ENCODE measurements at places on chromosomes 5 and 9.

GRCh38 chr5:166262395-166262794 lies 2029.0 kb upstream of the WWC1 start:
- DNase-seq, result no peak

GRCh38 chr9:105293408-105293807 lies 49.0 kb downstream of the SLC44A1 start:
- DNase-seq, result no peak

DNA sequence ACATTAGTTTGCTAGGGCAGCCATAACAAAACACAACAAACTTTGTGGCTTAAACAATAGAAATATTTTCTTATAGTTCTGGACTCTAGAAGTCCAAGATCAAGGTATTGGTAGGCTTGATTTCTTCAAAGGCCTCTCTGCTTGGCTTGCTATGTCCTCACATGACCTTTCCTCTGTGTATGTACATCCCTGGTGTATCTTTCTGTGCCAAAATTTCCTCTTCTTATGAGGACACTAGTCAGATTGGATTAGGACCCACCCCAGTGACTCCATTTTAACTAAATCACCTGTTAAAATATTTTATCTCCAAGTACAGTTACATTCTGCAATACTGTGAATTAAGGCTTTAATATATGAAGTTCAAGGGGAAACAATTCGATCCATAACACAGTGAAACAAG lies 168.9 kb upstream of the CCNH start:
- no peak for DNase-seq

DNA sequence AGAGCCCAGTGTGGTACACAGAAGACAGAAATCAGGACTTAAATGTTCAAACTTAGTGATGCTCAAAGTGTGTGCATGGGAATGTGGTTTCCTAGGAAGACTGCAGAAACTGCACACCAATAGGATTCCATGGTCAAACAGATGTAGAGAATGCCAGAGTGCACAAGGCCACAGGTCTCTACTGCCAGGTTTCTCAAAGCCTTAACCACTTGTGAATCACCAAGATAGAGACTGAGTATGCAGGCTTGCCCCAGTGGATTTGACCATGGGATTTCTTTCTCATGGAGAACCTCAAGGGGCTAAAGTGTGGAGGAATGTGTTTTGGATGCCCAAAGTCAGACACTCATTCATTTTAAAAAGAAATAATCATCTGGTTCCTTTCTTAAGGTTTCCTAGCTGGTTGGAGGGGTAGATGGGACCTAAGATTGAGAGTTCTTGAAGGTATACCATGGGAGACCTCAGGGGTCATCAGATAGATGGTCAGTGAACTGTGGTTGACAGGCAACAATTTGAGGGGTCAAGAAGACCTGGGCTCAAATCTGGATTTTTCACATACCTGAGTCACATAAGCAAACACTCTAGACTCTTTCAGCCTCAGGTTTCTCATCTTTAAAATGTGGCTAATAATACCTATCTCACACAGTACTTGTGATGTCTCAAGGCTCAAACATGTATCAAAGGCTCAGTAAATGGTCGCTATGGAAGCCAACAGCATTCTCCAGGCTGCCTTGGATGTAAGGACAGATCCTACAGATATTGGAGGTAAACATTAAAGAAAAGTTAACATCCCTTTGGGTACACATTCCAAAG lies 81.1 kb downstream of the BOD1 start:
- DNase-seq, result no peak

- no peak for DNase-seq
Measured at GRCh38 chr5:128671943-128672342, 133.9 kb upstream of the FBN2 start.

DNA sequence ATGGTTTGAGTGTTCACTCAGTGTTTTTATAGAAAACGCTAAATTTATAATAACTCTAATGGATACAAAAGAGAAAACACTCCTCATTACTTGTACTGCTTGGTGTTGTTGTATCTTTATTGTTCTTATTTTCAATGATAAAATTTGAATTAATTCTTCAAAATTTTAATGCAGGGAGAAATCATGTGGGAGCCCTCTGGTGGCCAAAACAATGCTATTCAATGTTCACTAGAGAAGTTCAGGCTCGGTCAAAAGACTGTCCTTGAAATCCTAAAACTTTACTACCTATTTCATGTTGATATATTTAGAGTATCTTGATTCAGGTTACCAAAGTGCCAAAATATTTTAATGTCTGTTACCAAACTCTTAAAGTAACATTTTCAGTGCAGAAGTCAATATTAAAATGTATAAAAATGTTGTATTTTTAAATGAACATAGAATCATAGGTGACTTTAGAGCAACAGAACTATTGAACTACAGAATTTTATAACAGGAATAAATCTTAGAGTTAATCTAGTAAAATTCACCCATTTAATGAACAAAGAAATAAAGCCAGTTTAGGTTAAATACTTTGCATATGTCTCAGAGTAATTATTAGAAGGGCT lies 1259.8 kb downstream of the PTPRD start:
- DNase-seq, result no peak

GRCh38 chr9:7118633-7119032 lies 360.9 kb downstream of the KDM4C start:
- no peak for DNase-seq

- no peak for DNase-seq
Measured at GRCh38 chr9:85876628-85877027, 64.3 kb upstream of the NAA35 start.

DNA sequence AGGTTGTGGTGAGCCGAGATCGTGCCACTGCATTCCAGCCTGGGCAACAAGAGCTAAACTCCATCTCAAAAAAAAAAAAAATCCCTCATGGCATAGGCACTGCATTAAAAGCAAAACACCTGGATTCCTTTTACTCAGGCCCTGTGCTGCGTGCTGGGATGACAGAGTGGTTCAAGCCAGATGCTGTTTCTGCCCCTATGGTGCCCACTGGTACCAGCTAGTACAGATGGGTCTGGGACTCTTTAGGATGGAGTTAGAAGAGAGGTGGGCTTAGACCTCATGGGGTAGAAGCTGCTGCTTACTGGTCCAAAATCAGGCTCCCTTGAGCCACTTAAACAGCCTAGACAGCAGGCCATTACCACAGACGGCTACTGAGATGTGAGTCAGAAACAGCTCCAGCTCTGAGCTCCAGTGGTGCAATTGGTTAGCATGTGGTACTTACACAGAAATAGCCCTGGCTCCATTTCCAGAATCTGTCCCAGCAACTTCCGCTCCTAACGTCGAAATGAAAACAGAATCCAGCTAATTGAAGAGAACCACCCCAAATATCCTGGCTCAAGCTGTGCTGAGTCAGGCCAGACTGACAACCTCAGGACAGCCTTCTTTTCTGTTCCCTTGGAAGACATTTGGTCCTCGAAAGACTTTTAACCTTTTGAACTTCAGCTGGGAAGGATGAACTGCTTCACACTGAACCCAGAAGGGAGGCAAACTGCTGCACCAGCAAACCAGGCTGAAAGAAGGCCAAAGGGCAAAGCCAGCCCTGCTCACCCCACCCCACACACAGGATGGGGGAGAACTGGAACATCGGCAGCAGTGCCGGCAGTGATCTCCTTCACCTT lies 15.5 kb downstream of the C5orf15 start:
- DNase-seq, result no peak

- no peak for DNase-seq
Measured at GRCh38 chr5:2757563-2758351, 6.3 kb upstream of the IRX2 start.

DNA sequence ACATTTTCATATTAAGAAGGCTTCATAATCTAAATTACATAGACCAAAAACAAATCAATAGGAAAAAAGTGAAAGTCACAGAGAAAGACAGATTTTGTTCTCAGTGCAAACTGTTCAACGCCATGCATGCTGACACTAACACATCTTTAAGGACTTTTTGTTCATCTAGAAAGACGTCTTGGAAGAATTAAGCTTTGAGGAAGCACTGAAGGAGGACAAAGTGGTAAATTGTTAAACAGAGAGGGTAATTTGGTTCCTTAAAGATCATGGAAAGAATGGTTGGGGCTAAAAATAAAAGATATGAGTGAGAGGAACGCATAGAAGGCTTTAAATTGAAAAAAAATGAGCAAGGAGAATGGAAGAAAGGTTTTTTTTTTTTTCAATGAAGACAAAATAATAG lies 9.1 kb downstream of the MEGF9 start:
- no peak for DNase-seq

- DNase-seq, result no peak
Measured at GRCh38 chr5:177366528-177367322, 9.0 kb downstream of the RGS14 start.

DNA sequence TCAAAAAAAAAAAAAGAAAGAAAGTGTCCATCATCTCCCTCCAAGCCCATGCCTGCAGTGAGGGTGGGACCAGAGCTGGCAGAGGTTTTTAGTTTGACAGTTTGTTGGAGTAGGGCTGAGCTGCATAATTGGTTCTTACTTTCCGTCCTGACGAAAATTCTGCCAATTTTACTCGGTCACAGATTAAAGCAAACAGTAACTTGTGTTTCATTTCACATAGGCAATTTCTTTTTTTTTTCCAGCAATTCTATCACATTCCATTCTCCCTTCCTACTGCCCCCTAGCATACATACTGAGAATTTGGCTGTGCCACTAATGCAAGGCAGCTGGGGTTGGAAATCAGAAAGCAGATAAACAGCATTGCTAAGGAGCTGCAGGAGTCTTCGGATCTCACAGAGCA lies 132.4 kb downstream of the FRMD3 start:
- DNase-seq, result no peak

DNA sequence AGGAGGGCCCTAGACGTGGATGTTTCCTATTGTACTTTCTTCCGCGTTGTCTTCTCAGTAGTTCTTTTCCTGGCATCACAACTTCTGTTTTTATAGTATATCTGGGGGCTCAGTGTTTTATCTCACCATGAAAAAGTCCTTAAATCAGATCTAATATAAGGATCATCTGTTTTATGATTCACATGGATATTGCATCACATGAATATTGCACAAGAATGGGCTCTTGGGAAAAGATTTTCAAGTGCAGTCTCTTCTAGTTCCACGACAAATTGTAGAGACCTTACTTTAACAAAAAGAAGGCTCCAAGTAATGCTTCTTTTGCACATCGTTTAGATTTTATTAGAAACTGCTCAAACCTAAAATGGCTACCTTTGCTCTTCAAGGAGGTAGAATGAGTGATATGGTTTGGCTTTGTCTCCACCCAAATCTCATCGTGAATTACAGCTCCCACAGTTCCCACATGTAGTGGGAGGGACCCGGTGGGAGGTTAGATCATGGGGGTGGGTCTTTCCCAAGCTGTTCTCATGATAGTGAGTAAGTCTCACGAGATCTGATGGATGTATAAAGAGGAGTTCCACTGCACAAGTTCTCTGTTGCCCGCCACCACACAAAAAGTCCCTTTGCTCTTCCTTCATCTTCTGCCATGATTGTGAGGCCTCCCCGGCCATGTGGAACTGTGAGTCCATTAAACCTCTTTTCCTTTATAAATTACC lies 53.7 kb upstream of the FAM120A start:
- no peak for DNase-seq

DNA sequence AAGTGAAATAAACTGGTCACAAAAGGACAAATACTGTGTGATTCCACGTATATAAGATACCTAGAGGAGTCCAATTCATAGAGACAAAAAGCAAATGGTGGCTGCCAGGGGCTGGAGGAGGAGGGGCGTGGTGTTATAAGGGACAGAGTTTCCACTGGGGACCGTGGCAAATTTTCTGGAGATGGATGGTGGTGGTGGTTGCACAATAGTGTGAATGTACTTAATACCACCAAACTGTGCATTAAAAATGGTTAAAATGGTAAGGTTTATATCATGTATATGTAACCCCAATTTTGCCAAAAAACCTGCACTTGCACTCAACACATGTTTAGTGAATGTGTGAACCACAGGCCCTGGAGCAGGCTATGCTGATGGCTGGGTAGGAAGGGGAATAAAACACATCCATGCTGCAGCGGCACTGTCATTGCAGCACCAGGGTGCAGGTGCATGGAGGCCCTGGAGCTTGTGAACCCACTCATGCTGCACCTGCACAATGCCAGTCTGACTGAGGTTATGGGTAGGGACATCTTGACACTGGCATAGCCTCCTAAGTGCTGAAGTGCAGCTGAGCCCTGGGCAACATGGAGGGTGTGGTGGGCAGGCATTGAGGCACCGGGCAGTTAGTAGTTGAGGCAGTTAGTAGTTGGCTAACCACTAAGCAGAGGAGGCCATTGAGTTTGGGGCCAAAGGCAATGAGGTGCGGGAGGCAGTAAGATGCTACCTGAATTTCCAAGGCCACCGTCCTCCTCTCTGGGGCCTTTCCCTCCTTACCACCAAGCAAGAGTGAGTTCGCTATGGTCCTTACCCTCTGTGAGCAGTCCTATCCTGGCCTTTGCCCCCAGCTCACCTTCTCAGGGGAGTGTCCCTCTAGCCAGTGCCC lies 3.5 kb upstream of the PHF2 start:
- DNase-seq, result no peak

- no peak for DNase-seq
Measured at GRCh38 chr5:55363856-55364255, 56.1 kb downstream of the MTREX start.

DNA sequence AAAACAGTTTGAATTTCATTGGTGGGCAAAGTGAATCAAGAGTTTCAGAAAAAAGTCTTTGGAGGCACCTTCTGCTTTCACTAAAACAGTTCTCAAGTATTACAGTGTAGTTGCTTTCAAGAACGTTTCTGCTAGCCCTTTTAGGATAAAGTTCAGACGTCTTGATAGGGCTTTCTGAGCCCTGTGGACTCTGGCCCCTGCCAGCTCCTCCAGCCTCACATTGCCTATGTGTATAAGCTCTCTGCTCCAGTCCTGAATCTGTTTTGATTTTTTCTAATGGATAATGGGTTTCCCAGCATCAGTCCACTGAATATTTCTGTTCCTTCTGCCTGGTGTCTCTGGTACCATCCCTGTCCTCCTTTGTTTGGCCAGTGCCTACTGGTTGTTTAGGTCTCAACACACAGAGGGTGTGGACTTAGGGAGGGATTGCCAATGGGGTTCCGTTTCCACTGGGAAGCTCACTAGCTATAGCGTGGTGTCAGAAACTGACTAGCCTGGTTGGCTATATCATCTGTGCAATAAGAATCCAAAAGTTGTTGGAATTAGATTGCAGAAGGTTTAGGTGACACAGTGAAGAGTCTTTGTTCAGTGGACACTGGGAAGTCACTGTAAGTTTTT lies 26.4 kb downstream of the ARHGAP26 start:
- DNase-seq, result no peak

DNA sequence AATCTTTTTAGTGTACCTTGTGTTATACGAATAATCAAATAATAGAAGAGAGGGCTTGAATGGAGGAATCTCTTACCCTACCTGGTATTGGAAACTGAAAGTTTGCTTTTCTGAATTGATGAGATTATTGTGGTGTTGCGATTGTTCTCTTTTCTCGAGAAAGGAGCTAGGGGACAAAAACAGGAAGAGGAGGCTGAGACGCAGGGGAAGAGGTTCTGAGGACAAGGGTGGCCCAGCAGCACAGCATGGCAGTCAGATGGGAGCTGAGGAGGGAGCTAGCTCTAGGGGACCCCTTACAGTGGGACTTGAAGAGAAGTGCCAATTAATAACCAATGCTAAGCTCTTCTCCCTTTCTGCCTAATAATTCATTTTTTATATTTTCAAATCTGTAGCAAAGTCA lies 183.3 kb upstream of the DMAC1 start:
- no peak for DNase-seq

- no peak for DNase-seq
Measured at GRCh38 chr5:4855880-4856279, 284.2 kb upstream of the ADAMTS16 start.

Measured in cortex of kidney (tissue), 1 donor.